ENCODE measurements at places on chromosomes 12 and 14.

- DNase-seq: no peak
These were observed 4.5 kb downstream of the C1QL4 start for GRCh38 chr12:49332441-49332861.

- DNase-seq: no peak
These were observed 333 bp upstream of the KCNA1 start for GRCh38 chr12:4909410-4909733.

GRCh38 chr14:47327336-47327735 lies 348.1 kb downstream of the MDGA2 start:
- no peak for DNase-seq

- no peak for DNase-seq
These were observed 35.5 kb downstream of the DCAF4 start for GRCh38 chr14:72961579-72962335.

GRCh38 chr12:80716696-80717469 lies at the start of gene MYF5:
TSS of gene MYF5 (plus strand) at chr12:80716912. CDS start at chr12:80717064, 152 bp downstream.
- no peak for DNase-seq

DNA sequence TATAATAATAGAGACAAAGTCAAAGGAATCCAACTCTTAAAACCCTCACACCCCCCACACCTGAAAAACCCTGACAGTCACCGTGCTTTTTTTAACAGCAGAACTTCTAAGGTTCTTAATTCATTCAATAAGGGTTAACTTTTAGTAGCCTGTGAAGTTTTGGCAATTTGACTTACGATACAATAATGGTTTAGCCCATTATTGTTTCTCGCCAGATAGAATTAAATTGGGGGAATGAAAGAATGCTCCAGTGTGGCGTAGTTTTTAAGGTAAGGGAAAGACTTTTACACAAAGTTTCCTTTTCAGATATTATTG lies 604 bp upstream of the MAGOHB start:
- DNase-seq: no peak

DNA sequence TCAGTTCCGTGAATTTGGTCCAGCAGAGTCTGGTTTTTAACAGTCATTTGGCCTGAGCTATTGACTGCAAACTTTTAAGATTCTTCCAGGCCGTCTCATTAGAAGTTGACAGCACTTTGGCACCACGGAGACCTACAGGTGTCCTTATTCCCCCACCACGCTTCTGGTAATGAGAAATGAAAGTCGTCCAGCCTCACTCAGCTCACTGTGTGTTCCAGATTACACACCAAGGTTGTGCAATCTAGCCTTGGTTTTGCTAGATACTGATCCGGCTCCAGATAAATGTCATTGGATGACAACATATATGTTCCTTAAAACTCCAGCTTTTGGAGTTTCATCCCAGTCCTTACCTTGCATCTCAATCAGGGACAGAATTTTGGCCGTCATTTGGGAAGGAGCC lies 210.4 kb downstream of the CHST11 start:
- no peak for DNase-seq

DNA sequence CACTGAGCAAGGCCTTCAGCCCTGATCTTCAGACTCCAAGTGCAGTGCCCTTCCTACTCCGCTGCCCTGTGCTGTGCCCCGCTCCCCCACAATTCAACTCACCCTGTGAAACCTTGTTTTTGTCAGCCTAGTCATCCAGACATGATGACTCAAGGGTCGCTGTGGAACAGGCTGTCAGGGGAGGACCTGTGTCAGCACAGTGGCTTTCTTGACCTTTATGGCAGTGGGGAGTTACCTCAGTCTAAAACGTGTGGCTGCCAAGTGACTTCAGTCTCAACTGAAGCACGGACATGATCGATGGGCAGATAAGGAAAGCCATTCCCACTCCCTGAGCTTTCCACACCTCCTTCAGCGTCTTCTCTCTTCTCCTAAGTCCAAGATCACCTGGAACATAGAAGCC lies 16.3 kb upstream of the FLVCR2 start:
- no peak for DNase-seq

DNA sequence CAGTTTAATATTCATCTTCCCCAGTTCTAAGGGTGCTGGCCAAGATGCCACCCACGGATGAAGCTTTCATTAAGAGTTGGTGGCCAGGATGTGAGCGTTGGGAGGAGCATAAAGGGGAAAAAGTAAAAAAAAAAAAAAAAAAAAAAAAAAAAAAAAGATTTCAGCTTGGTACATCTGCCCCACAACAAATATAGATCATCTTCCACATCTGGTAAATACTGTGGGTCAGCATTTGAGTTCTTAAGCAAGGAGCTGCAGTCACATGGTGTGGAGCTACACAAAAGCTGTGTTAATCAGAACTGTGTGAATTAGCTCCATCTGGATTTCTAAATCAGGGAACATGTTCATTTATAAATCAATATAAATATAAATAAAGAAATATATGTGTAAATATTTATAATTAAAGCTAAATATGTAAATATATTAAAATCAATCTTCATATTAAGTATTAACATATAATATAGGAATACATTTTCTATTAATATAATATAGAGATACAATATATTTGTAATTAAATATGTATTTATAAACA lies 262.3 kb downstream of the NUAK1 start:
- no peak for DNase-seq

DNA sequence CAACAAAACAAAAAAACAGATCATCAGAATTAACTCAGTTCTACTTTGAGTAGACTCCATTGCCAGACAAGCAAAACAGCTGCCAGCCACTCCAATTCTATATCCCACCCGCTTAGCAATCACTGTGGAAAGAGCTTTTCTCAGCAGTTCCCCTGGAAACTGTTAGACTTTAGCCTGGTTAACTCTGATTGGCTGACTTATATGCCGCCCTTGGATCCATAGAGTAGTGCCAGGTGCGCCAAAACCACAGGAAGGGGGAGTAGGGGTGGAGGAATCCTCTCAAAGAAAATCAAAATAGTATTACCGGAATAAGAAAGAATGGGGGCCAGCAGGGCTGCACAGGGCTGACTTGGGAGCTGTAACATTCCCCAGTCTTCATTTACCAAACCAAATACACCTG lies 5.4 kb upstream of the EML5 start:
- no peak for DNase-seq

- no peak for DNase-seq
These were observed 16.0 kb downstream of the CINP start for GRCh38 chr14:102346645-102347044.

DNA sequence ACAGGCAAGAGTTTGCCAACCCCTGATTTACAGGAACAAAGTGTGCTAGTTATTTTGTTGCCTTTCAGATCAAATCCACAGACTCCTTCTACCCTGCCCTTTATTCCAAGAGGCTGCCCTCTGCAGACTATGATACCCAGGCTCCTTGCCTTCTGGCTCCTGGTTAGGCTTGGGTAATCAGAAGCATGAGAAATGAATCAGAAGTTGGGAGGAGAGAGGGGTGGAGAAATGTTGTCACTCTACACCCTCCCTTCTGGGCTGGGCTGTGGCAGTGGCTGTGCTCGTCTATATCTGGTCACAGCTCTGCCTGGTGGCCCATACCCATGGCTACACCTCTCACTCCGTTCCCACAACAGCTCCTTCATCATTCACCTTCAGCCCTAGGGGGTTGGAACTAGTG lies 204.6 kb upstream of the PLXNC1 start:
- no peak for DNase-seq
